ENCODE measurements at places on chromosomes 7 and 10. TPM values are rescaled to one million over a fixed set of nuclear protein-coding genes. Genes with fewer than 3 reads are reported as not detected.
A peak's percentile ranks its signal among the peaks of the same experiment; 100 is the strongest.

The TMEM130 gene
- total RNA-seq: 0.27 TPM

The NACAD gene
- 3.9 TPM for total RNA-seq

DNA sequence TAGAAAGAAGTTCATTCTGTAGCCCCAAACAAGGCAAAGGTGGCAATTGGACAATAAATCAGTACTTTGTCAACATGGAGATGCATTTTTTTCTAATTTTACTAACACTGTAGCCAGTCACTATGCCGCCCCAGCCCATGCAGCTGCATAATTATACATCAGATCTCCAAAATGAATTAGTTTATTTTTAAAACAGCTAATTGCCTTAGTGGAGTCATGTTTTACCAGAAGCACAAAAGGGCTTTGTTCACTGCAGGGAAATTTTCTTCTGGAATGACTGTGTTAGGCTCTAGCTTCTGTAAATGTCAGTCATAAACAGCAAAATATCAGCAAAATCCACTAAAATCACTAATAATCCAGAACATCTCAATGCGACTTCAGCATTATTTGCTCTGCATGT lies 20.1 kb upstream of the HDAC9 start:
- no peak for DNase-seq

The RBP4 gene
- 165 TPM for total RNA-seq

GRCh38 chr7:15475808-15476530 lies 85.8 kb downstream of the AGMO start:
- no peak for DNase-seq

DNA sequence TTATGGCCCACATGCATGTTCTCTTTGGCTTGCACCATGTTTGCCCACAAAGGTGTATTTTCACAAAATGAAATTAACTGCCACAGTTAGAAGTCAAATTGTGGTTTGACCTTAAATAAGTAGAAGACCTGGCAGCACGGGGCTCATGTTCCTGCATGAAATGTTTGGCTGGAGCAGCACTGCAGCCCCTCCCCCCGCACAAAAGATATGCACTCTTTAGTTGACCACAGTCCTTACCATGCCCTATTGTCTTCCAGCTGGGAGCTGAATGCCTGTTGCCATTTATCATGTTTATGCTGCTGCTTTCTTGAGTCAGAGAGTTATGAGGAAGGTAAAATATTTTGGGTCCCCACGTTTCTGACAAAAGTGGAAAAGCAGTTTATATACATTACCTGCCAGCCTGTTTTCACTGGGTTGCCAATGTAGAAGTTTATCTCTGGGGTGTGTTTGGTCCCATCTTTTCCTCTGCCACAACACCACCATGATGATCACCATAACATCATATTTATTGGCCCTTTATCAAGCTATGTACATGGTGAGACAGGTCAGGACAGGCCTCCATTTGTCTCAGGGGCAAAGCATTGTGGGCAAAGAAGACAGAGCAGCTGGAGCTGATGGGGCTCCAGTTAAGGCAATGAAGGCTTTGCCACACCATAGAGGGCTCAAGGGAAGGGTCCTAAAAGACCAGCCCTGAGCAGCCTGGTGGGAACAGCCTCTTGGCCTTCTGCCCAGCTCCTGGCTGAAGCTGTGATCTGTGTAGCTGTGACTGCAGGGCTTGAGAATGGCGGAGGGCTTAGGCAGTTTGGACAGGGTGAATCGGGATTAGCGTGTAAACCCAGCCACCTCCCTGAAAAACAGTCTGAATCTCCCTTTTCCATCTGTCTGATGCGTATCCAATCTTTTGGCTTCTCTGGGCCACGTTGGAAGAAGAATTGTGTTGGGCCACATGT lies 5.4 kb downstream of the PRF1 start:
- DNase-seq: no peak

The ZNF467 gene
- total RNA-seq: 7.9 TPM

DNA sequence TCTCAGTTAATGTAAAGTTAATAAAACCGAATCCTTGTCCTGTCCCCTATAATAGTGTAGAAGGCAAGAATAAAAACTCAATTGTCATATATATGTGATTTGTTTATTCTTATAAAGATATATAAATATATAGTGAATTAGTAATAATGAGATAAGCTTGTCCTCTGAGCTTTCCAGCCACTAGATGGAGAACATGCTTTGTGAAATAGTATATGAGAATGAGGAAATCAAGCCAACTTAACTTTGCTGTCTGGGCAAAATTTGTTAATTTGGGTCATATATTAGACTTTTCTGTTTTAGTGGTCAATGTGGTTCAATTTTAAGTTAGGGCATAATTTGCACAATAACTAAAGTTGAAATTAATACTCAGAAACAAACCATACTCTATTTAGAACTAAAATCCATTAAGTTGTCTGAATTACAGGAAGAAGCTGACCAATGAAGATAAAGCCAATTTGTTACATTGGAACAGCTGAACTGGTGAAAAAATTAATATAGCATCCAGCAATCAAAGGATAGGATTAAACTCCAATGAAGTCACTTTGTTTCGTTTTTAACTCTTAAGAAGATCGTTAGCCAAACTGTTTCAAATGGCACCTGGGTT lies 595.0 kb downstream of the ARL4A start:
- no peak for DNase-seq

DNA sequence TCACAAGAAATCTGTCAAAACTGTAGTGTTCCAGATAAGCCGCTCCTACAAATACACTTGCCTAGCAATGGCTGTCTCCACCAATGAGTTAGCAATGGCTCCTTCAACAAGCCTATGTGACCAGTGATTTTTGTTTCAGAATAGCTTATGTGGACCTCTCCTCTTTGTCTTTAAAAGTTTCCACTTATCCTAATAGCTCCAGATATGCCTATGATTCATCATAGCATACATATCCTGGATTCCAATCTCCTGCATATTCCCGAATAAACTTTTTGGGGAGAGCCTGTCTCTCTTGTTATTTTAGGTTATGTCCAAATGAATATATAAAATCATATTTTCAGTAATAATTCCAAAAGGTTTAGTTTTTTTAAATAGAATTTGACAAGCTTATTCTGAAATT lies 510.6 kb downstream of the ARL4A start:
- DNase-seq: no peak

DNA sequence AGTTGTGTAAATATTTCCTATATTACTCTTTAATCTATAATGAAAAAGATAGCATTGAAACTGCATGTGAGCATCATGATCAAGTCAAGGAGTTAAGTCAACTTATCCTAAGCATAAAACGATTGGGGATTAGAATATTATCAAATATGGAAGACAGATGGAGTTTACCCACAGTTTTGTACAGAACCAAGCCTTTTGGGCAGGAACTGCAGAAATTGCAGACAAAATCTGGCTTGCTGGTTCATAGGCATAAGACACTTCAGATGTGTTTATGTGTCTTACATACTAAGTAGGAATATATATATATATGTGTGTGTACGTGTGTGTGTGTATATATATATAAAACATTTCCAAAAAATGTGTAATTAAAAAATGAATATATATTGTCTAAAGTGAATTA lies 375.4 kb upstream of the TPK1 start:
- no peak for DNase-seq

DNA sequence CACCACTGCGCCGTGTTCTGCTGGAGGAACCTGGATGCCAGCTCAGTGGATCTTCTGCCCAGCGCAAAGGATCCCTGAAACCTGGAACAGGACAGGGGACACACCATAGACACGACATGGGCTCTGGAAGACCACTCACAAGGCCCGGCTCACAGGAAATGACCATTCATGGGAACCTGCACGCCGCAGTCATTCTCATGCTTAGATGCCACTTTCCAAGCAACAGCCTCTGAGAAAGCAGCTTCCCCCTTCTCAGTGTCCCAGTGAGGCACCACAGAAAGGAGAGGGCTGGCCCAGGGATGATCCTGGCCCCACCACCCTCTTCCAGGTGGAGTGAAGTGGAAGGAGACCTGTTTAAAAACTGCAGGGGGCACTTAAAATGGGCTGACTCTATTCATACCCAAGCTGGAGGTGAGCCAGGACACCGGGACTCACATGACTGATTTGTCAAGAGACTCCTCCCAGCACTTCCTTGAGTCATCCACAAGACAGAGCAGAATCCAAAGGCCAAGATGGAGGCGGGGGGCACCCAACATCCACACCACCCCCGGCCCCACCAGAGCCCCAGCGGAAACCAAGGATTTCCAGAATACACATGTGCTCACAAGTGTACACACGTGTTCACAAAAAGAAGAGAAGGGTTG lies 11.2 kb downstream of the CTBP2 start:
- peak; percentile 76 for DNase-seq

The IDI2 gene
- not detected for total RNA-seq

- DNase-seq: no peak
Observed at GRCh38 chr7:81715984-81716588, 53.8 kb downstream of the HGF start.

Data from left cardiac atrium (tissue), 4 donors.